ENCODE measurements at places on chromosomes 12 and 14.

- no peak for DNase-seq
These were observed 308.7 kb downstream of the RPAP3 start for GRCh38 chr12:47396902-47397663.

DNA sequence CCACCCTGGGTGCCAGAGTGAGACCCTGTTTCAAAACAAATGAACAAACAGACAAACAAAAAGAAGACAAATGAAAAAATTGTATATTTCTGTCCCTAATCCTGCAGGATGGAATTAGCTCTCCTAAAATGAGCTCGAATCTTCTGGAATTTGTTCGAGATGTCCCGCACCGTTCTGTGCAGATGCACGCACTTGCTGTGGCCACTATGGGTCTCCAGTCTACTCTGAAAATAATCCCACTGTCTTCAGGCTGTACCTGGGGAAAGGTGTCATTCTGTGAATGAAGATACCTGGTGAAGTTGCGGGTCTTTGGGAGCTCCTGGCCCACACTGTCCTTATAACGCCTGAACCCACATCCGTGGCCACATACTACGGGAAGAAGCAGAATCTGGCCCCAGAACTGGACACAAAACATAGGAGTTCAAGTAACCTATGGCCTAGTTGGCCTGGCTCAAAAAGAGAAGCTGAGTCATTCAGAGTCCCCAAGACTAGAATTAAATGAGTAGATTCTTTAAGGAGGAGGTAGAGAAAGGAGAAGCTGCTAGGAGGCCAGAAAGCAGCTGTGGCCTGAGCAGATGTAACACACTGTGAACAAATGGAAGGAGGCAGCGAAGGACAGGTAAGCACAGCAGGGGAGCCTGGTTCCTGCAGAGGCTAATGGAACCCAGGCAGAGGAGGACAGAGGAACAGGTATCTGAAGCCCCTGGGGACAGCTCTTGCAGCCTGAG lies 108.6 kb downstream of the FOXN3 start:
- DNase-seq, result no peak

- no peak for DNase-seq
These were observed 98.0 kb downstream of the ZNF664 start for GRCh38 chr12:124071075-124071443.

DNA sequence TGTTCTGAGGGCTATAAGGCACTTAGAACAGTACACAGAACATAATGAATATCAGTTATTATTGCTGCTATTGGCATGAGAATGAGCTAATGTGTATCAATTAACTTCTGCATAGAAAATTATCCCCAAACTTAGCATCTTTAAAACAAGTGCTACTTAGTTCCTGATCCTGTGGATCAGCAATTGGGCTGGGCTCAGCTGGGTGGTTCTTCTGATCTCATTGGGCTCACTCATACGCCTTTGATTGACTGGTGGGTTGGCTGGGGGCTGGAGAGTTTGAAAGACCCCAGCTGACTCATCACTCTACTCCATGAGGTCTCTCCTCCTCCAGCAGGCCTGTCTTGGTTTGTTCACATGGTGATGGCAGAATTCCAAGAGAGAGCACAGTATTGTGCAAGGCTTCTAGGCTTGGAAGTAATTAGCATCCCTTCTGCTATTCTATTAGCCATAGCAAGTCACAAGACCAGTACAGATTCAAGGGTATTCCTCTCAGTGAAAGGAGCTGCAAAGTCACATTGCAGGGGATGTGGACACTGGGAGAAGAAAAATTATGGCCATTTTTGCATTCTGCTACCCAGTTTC lies 27.2 kb upstream of the HSPB8 start:
- DNase-seq, result no peak

DNA sequence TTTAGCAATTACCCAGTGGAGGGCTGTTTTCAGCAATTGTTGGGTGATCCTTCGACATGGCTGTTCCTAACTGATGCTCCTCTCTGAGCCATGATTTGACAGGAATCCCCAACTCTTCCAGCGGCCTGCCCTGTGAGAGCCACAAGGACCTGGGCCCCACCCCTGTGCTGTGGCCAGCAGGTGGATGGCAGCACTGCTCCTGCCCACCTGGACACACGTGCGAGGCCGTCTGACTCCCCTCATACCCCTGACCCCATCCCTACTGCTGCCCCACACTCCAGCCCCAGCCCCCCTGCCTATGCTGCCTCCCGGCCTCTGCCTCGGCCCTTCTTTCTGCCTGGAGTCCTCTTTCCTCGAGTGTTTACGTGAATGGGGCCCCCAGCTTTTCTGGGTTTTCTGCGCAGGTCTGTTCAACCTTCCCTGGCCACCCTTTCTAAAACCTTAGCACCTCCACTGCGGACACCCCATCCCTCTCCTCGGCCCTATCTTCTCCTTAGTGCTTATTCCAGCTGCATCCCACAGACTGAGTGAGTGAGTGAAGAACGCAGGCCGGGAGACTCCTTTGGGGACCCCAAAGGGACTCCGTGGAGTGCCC lies 111.4 kb downstream of the DICER1 start:
- DNase-seq, result no peak

- no peak for DNase-seq
These were observed 85.0 kb upstream of the ARID2 start for GRCh38 chr12:45644541-45644940.
